ENCODE measurements at places on chromosomes 3 and 15.

- no peak for DNase-seq
- H3K27ac ChIP-seq: no peak overlapping the region
Measured at GRCh38 chr3:9247941-9248521, 1.4 kb downstream of the SRGAP3 start.

- no peaks in the 10 kb centered on the region for H3K4me1 ChIP-seq
- H3K4me3 ChIP-seq: no peak overlapping the region
- no peaks in the 10 kb centered on the region for H3K27me3 ChIP-seq
- no peaks in the 10 kb centered on the region for H3K36me3 ChIP-seq
- H3K27ac ChIP-seq: no peak overlapping the region
- no peak for DNase-seq
Measured at GRCh38 chr15:50163719-50164410, 18.1 kb upstream of the SLC27A2 start.

GRCh38 chr3:59153648-59154047 lies 103.8 kb upstream of the CFAP20DC start:
- no peak overlapping the region for H3K4me3 ChIP-seq
- H3K36me3 ChIP-seq: no peaks in the 10 kb centered on the region
- DNase-seq: no peak
- H3K4me1 ChIP-seq: no peaks in the 10 kb centered on the region
- H3K27me3 ChIP-seq: no peaks in the 10 kb centered on the region
- H3K27ac ChIP-seq: no peak overlapping the region

DNA sequence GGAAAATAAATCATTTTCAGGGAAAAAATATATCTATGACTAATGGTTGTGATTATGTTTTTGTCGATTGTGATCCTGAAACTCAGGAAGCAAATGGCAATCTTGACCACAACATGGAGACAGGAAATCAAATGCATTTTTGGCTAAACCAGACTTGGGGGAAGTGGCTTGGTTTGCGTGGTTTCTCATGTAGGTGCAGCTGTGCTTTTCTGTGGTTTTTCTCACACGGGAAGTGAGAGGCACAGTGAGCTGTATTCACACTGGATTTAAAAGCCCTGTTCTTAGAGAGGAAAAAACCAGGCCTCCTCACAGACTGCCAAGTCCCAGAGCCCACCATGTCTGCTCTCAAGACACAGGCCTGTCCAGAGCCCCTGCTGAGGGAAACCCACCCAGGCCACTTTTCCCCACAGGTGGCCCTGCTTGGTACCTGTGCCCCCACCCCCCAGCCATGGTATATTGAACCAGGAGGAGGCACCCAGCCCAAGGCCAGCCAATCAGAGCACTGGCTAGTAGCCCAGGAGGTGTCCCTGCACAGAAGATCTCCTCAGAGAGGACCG lies 46.1 kb downstream of the BTD start:
- no peaks in the 10 kb centered on the region for H3K36me3 ChIP-seq
- H3K4me3 ChIP-seq: peak overlapping the region; percentile 36
- DNase-seq: peak; percentile 44
- H3K27me3 ChIP-seq: no peaks in the 10 kb centered on the region
- no peak overlapping the region for H3K27ac ChIP-seq

- H3K4me3 ChIP-seq: no peak overlapping the region
- peaks cover 92% of the 10 kb centered on the region for H3K36me3 ChIP-seq
- no peaks in the 10 kb centered on the region for H3K27me3 ChIP-seq
- H3K4me1 ChIP-seq: no peaks in the 10 kb centered on the region
- H3K27ac ChIP-seq: no peak overlapping the region
Measured at GRCh38 chr15:89319678-89320077, 14.9 kb downstream of the POLG start.

DNA sequence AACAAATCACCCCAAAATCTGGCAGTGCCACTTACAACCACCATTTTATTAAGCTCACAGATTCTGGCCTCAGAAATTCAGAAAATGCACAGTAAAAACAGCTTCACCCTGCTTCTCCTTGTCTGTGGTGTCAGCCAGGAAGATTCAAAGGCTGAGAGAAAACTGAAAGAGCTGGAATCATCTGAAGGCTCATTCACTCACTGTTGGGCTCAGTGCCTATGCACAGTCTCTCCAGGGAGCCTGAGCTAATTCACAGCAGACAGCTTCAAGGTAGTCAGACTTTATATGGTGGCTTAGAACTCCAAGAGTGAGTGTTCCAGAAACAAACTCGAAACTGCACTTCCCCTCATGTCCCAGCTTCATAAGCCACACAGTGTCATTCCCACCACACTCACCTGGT lies 16.5 kb upstream of the PLOD2 start:
- H3K27me3 ChIP-seq: no peaks in the 10 kb centered on the region
- no peak overlapping the region for H3K27ac ChIP-seq
- H3K4me3 ChIP-seq: no peak overlapping the region
- H3K36me3 ChIP-seq: no peaks in the 10 kb centered on the region
- DNase-seq: no peak
- no peaks in the 10 kb centered on the region for H3K4me1 ChIP-seq

DNA sequence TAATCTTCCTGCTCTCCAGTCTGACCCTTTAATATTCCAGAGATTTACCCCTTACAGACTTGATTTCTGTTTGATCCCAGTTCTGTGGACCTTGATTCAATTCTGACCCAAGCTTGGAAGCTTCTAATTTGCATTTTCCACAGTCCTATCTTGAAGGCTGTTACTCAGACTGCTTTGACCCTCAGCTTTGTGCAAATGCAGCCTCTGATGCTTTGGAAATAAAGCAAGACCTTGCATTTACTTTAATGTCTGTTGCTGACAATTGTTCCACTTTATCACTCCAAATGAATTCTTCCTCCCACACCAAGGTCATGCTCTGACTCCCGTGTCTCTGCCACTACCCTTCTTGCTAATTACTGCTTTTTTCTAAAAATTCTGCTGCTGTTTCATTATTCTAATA lies 886.0 kb downstream of the TUSC7 start:
- H3K4me3 ChIP-seq: no peak overlapping the region
- H3K4me1 ChIP-seq: no peaks in the 10 kb centered on the region
- no peaks in the 10 kb centered on the region for H3K36me3 ChIP-seq
- H3K27me3 ChIP-seq: no peaks in the 10 kb centered on the region
- no peak for DNase-seq

GRCh38 chr3:73225991-73226390 lies 164.5 kb downstream of the EBLN2 start:
- no peak overlapping the region for H3K27ac ChIP-seq
- no peaks in the 10 kb centered on the region for H3K27me3 ChIP-seq
- no peaks in the 10 kb centered on the region for H3K36me3 ChIP-seq
- H3K4me1 ChIP-seq: no peaks in the 10 kb centered on the region
- no peak overlapping the region for H3K4me3 ChIP-seq

GRCh38 chr15:58574631-58575030 lies 142.8 kb downstream of the LIPC start:
- H3K4me3 ChIP-seq: no peak overlapping the region
- H3K27ac ChIP-seq: no peak overlapping the region
- no peaks in the 10 kb centered on the region for H3K4me1 ChIP-seq

- H3K36me3 ChIP-seq: no peaks in the 10 kb centered on the region
- DNase-seq: peak; percentile 19
- no peak overlapping the region for H3K27ac ChIP-seq
- H3K4me1 ChIP-seq: no peaks in the 10 kb centered on the region
- H3K27me3 ChIP-seq: no peaks in the 10 kb centered on the region
Measured at GRCh38 chr15:62254137-62254934, 89.3 kb upstream of the C2CD4B start.

- H3K27ac ChIP-seq: no peak overlapping the region
- H3K4me3 ChIP-seq: no peak overlapping the region
- no peak for DNase-seq
- H3K4me1 ChIP-seq: no peaks in the 10 kb centered on the region
Measured at GRCh38 chr3:3627114-3627513, 172.1 kb upstream of the LRRN1 start.

GRCh38 chr15:63093486-63094205 lies 28.0 kb upstream of the LACTB start:
- H3K36me3 ChIP-seq: no peaks in the 10 kb centered on the region

DNA sequence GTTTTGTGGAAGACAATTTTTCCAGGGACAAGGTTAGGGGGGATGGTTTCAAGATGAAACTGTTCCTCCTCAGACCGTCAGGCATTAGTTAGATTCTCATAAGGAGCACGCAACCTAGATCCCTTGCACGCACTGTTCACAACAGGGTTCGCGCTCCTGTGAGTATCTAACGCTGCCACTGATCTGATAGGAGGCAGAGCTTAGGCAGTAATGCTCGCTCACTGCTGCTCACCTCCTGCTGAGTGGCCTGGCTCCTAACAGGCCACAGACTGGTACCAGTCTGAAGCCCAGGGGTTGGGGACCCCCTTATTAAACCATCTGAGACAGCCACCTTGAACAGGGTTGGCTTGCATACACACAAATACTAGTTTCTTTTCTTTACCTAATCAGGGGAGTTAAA lies 13.5 kb upstream of the IMPG2 start:
- peaks cover 15% of the 10 kb centered on the region for H3K36me3 ChIP-seq
- H3K27me3 ChIP-seq: no peaks in the 10 kb centered on the region
- H3K4me1 ChIP-seq: no peaks in the 10 kb centered on the region
- H3K27ac ChIP-seq: no peak overlapping the region
- H3K4me3 ChIP-seq: no peak overlapping the region
- no peak for DNase-seq

DNA sequence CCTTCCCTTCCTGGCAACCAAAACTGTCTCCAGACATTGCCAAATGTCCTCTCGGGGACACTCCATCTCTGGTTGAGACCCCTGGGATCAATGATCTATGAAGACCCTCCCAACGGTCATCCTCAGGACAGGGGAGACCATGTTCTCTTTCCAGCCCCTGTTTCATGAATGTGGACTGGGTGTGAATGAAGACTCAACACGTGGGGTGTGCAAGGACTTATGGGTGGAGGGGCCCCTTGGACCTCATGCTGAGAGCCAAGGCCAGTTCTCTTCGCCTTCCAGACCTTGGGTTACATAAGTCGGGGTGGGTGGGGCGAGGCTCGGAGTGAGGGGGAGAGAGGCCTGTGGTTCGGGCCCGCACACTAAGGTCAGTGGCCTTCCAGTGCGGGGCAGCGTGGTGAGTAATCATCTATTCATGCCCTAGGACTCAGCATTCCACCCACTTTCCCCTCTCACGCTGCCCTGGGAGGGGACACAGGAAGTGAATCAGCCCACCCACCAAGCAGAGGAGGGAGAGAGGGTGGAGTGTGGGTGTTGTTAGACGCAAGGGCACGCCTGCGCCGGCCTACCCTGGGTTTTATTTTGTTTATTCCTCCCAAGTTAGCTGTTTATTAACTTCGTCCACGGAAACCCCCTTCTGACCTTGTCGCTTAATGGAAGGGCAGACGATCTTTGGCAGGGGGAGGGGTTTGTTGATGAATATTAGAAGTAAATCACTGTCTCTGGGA lies 6.7 kb downstream of the PAQR5 start:
- H3K36me3 ChIP-seq: no peaks in the 10 kb centered on the region
- H3K4me1 ChIP-seq: no peaks in the 10 kb centered on the region
- H3K4me3 ChIP-seq: no peak overlapping the region
- peaks cover 9% of the 10 kb centered on the region for H3K27me3 ChIP-seq
- no peak overlapping the region for H3K27ac ChIP-seq

GRCh38 chr3:146390957-146391356 lies 78.4 kb downstream of the PLSCR2 start:
- no peak overlapping the region for H3K27ac ChIP-seq
- no peaks in the 10 kb centered on the region for H3K27me3 ChIP-seq
- no peaks in the 10 kb centered on the region for H3K4me1 ChIP-seq
- no peak overlapping the region for H3K4me3 ChIP-seq
- no peak for DNase-seq

GRCh38 chr3:33716227-33716626 lies 1.8 kb downstream of the CLASP2 start:
- H3K27ac ChIP-seq: peak overlapping the region; percentile 91
- no peaks in the 10 kb centered on the region for H3K36me3 ChIP-seq
- peaks cover 24% of the 10 kb centered on the region for H3K4me1 ChIP-seq
- peak overlapping the region; percentile 48 for H3K4me3 ChIP-seq
- H3K27me3 ChIP-seq: no peaks in the 10 kb centered on the region

GRCh38 chr3:117443014-117443413 lies 733.4 kb downstream of the TUSC7 start:
- H3K4me1 ChIP-seq: no peaks in the 10 kb centered on the region
- no peak overlapping the region for H3K27ac ChIP-seq
- no peaks in the 10 kb centered on the region for H3K36me3 ChIP-seq
- H3K27me3 ChIP-seq: no peaks in the 10 kb centered on the region
- no peak overlapping the region for H3K4me3 ChIP-seq
- DNase-seq: no peak

- H3K27ac ChIP-seq: no peak overlapping the region
- H3K4me3 ChIP-seq: no peak overlapping the region
- H3K4me1 ChIP-seq: no peaks in the 10 kb centered on the region
Measured at GRCh38 chr3:14826069-14826468, 7.3 kb downstream of the FGD5 start.

DNA sequence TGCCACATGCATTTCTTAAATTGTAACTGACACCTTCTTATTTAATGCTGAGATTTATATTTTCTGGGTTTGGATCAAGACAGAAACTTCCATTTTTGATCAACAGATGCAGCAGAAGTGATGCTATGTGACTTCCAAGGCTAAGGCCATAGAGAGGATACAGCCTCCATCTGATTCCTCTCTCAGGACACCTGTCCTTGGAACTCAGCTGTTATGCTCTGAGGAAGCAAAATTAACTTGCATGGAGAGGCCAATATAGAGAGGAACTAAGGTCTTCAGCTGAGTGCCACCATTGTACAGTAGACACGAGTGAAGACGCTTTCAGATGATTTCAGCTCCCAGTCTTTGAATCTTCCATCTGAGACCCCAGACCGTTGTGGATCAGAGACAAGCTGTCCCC lies 296.9 kb upstream of the TBL1XR1 start:
- H3K27me3 ChIP-seq: no peaks in the 10 kb centered on the region
- no peak overlapping the region for H3K27ac ChIP-seq
- no peaks in the 10 kb centered on the region for H3K36me3 ChIP-seq
- DNase-seq: no peak
- H3K4me1 ChIP-seq: peaks cover 2% of the 10 kb centered on the region

GRCh38 chr3:155664925-155665695 lies 79.8 kb downstream of the PLCH1 start:
- no peaks in the 10 kb centered on the region for H3K36me3 ChIP-seq
- H3K27me3 ChIP-seq: no peaks in the 10 kb centered on the region
- no peak overlapping the region for H3K4me3 ChIP-seq
- H3K4me1 ChIP-seq: no peaks in the 10 kb centered on the region
- no peak for DNase-seq

DNA sequence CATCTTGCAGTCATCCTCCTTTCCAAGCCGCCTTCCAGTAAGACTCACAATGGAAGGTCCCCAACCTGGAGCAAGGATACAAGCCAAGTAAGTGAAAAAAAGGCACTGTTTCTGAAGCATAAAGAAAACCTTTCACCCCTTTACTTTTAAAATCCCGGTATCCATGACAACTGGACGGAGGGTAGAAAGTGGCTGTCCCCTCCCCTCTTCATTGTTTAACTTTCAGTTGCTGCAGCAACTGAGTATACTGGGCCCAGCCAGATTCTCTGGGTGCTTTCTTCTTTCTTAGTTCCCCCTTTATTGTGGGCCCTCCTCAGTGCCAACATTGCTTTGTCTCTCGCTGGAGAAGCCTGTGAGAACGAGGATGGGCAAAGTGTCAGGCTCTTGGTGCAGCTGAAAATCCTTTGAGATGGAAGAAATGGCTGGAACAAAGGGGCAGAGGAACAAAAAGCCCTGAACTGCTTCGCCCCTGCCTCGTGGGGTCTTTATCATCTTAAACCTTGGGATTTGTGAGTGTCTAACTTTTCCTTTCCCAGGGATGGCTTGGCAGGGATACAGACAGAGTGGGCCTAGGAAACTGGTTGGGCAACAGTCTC lies 224.0 kb upstream of the RGMA start:
- no peak for DNase-seq
- no peak overlapping the region for H3K4me3 ChIP-seq
- H3K36me3 ChIP-seq: no peaks in the 10 kb centered on the region
- H3K4me1 ChIP-seq: no peaks in the 10 kb centered on the region

All from CD8-positive, alpha-beta memory T cell (primary cell).